ENCODE measurements at places on chromosomes 11 and 22.
A peak's percentile ranks its signal among the peaks of the same experiment; 100 is the strongest.

GRCh38 chr11:124194293-124195188, 11.4 kb downstream of the OR10D3 start:
- DNase-seq: no peak

- peak; percentile 78 for DNase-seq
Measured at GRCh38 chr22:29080106-29080975, 7.5 kb downstream of the KREMEN1 start.

GRCh38 chr11:122883646-122883979, 1.1 kb downstream of the JHY start:
- no peak for DNase-seq

DNA sequence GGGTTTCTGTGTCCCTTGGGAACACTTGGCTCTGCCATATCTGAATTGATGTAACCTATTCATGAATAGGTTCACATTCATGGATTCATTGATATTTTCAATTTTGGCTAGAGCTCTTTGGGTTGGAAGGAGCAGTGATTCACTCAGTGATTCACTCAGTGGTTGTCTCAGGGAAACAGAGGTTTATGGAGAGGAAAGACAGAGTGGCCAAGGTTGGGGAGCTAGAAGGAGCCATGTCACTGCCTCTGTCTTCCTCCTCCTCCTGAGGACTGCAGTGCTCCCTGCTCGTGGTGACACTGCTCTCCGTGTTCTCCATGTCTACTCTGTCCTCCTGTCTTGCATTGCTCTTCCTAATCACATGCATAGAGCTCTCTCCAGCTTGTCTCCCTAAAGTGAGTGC, 17.4 kb downstream of the CEP164 start:
- no peak for DNase-seq

GRCh38 chr11:122162095-122162494, 46.1 kb upstream of the BLID start:
- no peak for DNase-seq

- no peak for DNase-seq
Measured at GRCh38 chr11:71458146-71459070, 5.4 kb downstream of the NADSYN1 start.

DNA sequence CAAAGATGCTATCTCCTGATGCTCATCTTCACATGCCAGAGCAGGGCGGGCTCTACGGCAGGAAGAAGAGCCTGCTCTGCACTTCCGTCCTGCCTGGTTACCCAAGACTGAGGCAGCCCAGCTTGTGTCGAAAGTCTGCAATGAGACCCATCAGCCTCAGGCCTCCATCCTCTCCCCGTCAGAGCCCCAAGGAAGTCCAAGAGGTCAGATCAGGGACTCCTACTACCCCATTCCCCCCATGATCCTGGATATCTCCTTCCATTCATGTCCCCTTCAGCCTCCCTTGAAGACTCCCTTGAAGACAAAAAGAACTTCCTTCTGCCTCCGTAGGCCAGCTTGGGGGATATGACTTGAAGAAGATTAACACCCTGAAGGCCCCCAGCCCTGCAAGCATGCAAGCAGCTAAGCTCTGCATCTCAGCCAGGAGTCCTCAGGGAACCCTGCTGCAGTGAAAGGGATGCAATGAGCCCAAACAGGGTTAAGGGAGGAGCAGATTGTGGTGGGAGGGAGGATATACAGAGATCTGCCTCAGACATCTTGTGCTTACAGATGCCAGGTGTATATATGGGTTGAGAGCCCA, 85.6 kb downstream of the TRIM29 start:
- no peak for DNase-seq

GRCh38 chr11:75307058-75307457, 44.4 kb downstream of the ARRB1 start:
- no peak for DNase-seq

Data from NCI-H1105 treated with DMSO at 0.1 percent for 48 hours (cell line).